IMR-90 (cell line): ENCODE measurements at places on chromosomes 16 and 17. TPM values are rescaled to one million over a fixed set of nuclear protein-coding genes. Genes with fewer than 3 reads are reported as not detected.
A peak's percentile ranks its signal among the peaks of the same experiment; 100 is the strongest.

- no peaks in the 10 kb centered on the region for H3K27me3 ChIP-seq
- no peak overlapping the region for H3K27ac ChIP-seq
- no peak overlapping the region for H3K4me3 ChIP-seq
- peaks cover 38% of the 10 kb centered on the region for H3K36me3 ChIP-seq
- peak; percentile 50 for DNase-seq
Observed at GRCh38 chr16:23534868-23535860, 22.0 kb downstream of the EARS2 start.

DNA sequence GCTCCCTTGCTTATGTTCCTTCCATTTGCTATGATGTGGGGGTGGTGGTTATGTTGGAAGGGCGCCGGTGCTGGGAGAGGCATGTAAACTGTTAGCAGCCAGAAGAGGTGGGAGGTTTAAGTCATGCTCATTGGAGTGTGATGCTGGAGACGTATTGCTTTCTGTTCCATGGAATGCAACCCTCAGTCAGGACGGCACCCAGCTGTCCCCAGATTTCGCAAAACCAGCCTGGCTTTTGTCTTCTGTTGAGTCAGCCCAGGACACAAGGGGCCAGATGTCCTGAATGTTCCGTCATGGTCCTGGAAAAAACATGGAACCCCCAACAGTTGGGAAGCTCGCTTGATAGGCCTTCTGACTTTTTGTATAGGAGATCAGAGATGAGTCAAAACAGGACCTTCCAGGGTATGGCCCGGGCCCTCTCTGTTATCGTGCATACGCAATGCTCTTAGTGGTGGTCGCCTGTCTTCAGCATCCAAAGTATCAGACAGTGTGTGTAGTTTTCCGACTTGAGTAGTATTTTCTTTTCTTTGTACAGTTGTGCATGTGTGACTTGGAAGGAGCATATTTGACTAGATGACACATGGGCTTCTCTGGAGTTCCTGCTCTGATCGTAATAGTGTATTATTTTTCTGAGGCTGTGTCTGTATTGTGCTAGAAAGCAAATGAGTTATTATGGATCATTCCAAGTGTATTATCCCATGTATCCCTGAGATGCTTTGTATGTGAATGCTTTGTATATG, 201.9 kb downstream of the SNX29 start:
- no peaks in the 10 kb centered on the region for H3K27me3 ChIP-seq
- no peak overlapping the region for H3K4me3 ChIP-seq
- H3K4me1 ChIP-seq, result peaks cover 8% of the 10 kb centered on the region
- no peaks in the 10 kb centered on the region for H3K36me3 ChIP-seq

DNA sequence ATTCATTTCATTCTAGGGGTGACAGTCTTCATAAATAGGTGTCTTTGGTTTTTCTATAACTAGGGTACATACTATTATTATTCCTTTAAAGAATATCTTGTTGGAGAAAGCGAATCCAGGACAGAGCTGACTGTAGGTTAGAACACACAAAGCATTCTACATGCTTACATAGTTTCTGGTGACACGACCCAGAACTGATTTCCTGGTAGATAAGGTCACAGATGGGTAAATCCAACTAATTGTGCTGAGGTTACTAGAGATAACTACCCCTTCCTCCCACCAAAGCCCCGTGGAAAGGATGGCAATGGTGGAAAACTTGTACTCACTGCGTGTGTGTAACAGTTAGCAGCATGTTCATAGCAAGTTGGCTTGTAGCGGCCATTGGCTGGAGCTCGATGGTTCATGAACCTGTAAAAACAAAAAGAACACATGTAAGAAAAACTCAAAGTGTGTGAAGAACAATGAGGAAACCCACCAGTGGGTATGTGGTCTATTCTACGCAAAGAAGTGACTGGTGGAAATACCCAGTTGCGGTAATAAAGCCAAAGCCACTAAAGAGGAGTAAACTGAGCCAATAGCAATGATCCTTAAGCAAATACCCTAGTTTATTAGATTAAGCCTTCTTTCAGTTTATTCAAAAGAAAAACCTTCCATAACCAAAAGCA, 7.7 kb downstream of the MMD start:
- DNase-seq, result no peak
- H3K4me1 ChIP-seq, result peaks cover 3% of the 10 kb centered on the region
- H3K27me3 ChIP-seq, result no peaks in the 10 kb centered on the region

DNA sequence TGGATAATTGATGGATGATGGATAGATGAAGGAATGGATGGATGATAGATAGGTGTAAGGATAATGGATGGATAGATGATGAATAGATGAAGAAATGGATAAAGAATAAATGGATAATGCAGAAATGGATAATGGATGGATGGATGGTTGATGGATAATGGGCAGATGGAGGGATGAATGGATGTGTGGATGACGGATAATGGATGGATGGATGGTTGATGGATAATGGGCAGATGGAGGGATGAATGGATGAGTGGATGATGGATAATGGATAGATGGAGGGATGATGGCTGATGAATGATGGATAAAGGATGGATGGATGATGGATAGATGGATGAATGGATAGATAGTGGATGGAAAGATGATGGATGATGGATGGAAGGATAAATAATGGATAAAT, 239.2 kb downstream of the KATNIP start:
- no peak for DNase-seq
- no peak overlapping the region for H3K27ac ChIP-seq
- no peak overlapping the region for H3K4me3 ChIP-seq

- no peak overlapping the region for H3K27ac ChIP-seq
- H3K36me3 ChIP-seq, result no peaks in the 10 kb centered on the region
- DNase-seq, result no peak
- H3K27me3 ChIP-seq, result no peaks in the 10 kb centered on the region
- no peak overlapping the region for H3K4me3 ChIP-seq
- peaks cover 8% of the 10 kb centered on the region for H3K4me1 ChIP-seq
Observed at GRCh38 chr16:27433636-27434035, 31.7 kb downstream of the IL21R start.

GRCh38 chr17:73870473-73870872, 226.2 kb upstream of the SDK2 start:
- H3K36me3 ChIP-seq, result no peaks in the 10 kb centered on the region
- H3K4me1 ChIP-seq, result no peaks in the 10 kb centered on the region
- no peaks in the 10 kb centered on the region for H3K27me3 ChIP-seq
- H3K4me3 ChIP-seq, result no peak overlapping the region

GRCh38 chr17:78803186-78803845, 21.2 kb upstream of the CYTH1 start:
- H3K27ac ChIP-seq, result no peak overlapping the region
- DNase-seq, result no peak
- no peaks in the 10 kb centered on the region for H3K4me1 ChIP-seq
- H3K36me3 ChIP-seq, result peaks cover 64% of the 10 kb centered on the region
- no peaks in the 10 kb centered on the region for H3K27me3 ChIP-seq
- H3K4me3 ChIP-seq, result no peak overlapping the region

GRCh38 chr17:1340371-1340770, 59.7 kb downstream of the YWHAE start:
- no peaks in the 10 kb centered on the region for H3K27me3 ChIP-seq
- no peaks in the 10 kb centered on the region for H3K4me1 ChIP-seq
- no peak for DNase-seq
- H3K36me3 ChIP-seq, result peaks cover 18% of the 10 kb centered on the region
- no peak overlapping the region for H3K4me3 ChIP-seq

DNA sequence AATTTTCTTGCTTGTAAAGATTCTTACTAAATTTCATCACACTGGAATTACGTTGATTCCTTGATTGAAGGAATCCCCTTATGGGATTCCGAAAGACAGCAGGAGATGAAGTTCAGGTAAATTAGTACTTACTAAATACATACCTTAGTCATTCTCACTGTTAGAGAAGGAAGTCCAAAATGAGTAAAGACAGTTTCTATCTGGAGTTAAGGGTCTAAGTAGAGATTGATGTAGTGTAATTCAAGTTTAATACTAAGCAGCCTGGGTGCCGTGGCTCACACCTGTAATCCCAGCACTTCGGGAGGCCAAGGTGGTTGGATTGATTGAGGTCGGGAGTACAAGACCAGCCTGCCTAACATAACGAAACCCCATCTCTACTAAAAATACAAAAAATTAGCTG, 9.6 kb downstream of the DDX42 start:
- H3K27me3 ChIP-seq, result no peaks in the 10 kb centered on the region
- H3K4me3 ChIP-seq, result no peak overlapping the region
- H3K36me3 ChIP-seq, result peaks cover 23% of the 10 kb centered on the region
- H3K4me1 ChIP-seq, result peaks cover 8% of the 10 kb centered on the region; the same call in 1 of the 2 replicates
- H3K27ac ChIP-seq, result no peak overlapping the region

DNA sequence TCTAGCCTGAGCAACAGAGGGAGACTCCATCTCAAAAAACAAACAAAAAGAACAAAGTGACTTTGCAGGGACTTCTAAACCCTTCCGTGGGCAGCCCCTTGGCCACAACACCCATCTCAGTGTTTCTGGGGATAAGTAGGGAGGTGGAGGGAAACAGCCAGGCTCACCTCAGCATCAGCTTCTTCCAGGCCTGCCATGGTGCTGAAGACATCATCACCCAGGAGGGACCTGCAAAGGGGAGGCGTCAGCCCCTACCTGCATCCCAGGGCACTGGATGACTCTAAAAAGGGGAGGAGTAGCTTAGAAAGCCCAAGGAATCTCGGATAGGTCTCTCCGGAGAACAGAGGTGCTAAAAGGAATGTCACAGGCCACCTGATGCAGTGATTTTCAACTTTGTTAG, 9.8 kb downstream of the FBF1 start:
- DNase-seq, result no peak
- no peaks in the 10 kb centered on the region; the same call in 1 of the 2 replicates for H3K4me1 ChIP-seq
- H3K4me3 ChIP-seq, result no peak overlapping the region
- H3K27me3 ChIP-seq, result no peaks in the 10 kb centered on the region
- H3K36me3 ChIP-seq, result peaks cover 5% of the 10 kb centered on the region

DNA sequence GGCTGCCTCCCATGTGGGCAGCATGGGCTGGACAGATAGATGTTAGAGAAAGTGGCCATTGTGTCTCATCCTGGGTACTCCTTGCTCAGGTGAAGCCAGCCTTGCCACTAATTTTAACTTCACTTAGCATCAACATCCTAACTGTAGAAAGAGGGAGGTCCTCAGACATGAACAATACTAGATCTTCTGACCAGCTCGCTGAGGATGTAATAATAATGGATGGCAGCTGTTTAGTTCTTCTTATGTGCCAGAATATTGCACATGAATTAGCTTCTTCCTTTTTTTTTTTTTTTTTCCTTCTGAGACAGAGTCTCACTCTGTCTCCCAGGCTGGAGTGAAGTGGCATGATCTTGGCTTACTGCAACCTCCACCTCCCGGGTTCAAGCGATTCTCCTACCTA, 232.4 kb downstream of the CCDC182 start:
- no peak for DNase-seq
- no peak overlapping the region for H3K27ac ChIP-seq
- no peaks in the 10 kb centered on the region for H3K36me3 ChIP-seq
- no peaks in the 10 kb centered on the region for H3K27me3 ChIP-seq

- no peaks in the 10 kb centered on the region for H3K27me3 ChIP-seq
- H3K36me3 ChIP-seq, result peaks cover 56% of the 10 kb centered on the region
- no peak overlapping the region for H3K4me3 ChIP-seq
- no peaks in the 10 kb centered on the region for H3K4me1 ChIP-seq
- H3K27ac ChIP-seq, result no peak overlapping the region
Observed at GRCh38 chr17:40032322-40033320, 17.4 kb downstream of the CSF3 start.

DNA sequence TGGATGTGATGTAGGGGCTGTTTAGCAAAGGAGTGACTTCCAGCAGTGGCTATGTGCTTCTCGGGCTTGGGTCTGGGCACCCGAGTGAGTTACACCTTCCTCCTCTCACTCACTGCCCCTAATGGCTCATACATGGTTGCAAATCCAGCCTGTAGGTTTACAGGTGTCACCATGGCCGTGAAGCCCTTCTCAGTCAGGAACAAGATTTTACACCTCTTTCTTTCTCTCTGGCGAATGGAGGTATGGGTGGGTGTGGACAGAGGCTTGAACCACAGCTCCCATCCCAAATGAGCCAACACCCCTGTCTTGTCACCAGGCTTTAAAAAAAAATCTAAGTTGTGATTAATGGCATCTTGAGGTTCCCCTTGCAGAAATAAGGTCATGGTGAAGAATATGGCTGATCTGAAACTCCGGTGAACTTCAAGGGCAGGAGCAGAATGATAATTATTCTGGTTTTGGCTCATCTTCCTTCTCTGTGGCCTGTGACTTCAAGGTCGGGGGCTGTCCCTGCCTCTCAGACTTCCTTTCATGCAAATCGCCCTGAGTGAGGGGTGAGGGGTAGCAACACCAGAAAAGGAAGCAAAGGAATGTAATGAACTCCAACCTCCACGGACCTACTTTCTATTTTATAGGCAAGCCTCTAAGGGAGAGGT, 331.2 kb downstream of the MAF start:
- no peak overlapping the region for H3K27ac ChIP-seq
- no peak for DNase-seq
- H3K4me3 ChIP-seq, result no peak overlapping the region
- no peaks in the 10 kb centered on the region for H3K36me3 ChIP-seq
- no peaks in the 10 kb centered on the region for H3K4me1 ChIP-seq
- H3K27me3 ChIP-seq, result no peaks in the 10 kb centered on the region

DNA sequence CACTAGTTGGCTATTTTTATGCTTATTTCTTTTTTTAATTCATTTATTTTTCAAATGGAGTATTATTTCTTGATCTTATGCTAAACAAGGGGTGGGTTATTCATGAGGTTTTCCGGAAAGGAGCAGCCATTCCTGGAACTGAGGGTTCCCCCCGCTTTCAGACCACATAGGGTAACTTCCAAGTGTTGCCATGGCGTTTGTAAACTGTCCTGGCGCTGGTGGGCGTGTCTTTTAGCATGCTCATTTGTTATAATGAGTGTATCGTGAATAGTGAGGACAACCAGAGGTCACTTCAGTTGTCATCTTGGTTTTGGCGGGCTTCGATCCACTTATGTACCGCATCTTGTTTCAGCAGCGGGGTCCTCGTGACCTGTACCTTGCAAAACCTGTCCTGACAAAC, 29.6 kb upstream of the ASGR2 start:
- H3K27me3 ChIP-seq, result peaks cover 40% of the 10 kb centered on the region
- H3K4me3 ChIP-seq, result no peak overlapping the region
- no peaks in the 10 kb centered on the region for H3K4me1 ChIP-seq
- H3K36me3 ChIP-seq, result no peaks in the 10 kb centered on the region
- no peak for DNase-seq

GRCh38 chr16:8967132-8967821, 3.6 kb upstream of the USP7 start:
- no peak overlapping the region for H3K4me3 ChIP-seq
- DNase-seq, result no peak
- no peaks in the 10 kb centered on the region for H3K27me3 ChIP-seq
- H3K4me1 ChIP-seq, result peaks cover under 1% of the 10 kb centered on the region; the same call in 1 of the 2 replicates
- no peak overlapping the region for H3K27ac ChIP-seq
- no peaks in the 10 kb centered on the region for H3K36me3 ChIP-seq

- H3K27me3 ChIP-seq, result no peaks in the 10 kb centered on the region
- H3K27ac ChIP-seq, result peak overlapping the region; percentile 86
- H3K4me3 ChIP-seq, result no peak overlapping the region
Observed at GRCh38 chr17:2406903-2407790, 6.3 kb upstream of the MNT start.

- no peak overlapping the region for H3K27ac ChIP-seq
- no peaks in the 10 kb centered on the region for H3K36me3 ChIP-seq
- no peak for DNase-seq
- H3K27me3 ChIP-seq, result no peaks in the 10 kb centered on the region; the same call in 1 of the 2 replicates
- no peak overlapping the region for H3K4me3 ChIP-seq
Observed at GRCh38 chr17:34525651-34526050, 53.7 kb upstream of the TMEM132E start.

The INCA1 gene
- total RNA-seq, result under 0.01 and 0.18 TPM in 2 replicates

The NME2 gene
- 824 and 863 TPM in 2 replicates for total RNA-seq

The HS3ST3A1 gene
- total RNA-seq, result 7.5 and 9.0 TPM in 2 replicates

The C16orf86 gene
- total RNA-seq, result 0.28 and 0.54 TPM in 2 replicates

The KRTAP1-1 gene
- total RNA-seq, result 0.83 and 0.90 TPM in 2 replicates

The PRSS33 gene
- total RNA-seq, result not detected in 2 replicates

The KATNB1 gene
- total RNA-seq, result 10.9 and 14.2 TPM in 2 replicates

The C16orf74 gene
- 4.5 and 5.0 TPM in 2 replicates for total RNA-seq

The MC1R gene
- 3.8 and 4.4 TPM in 2 replicates for total RNA-seq

The HOXB5 gene
- total RNA-seq, result 0.54 and 0.56 TPM in 2 replicates

The RAPGEFL1 gene
- total RNA-seq, result 0.28 and 0.54 TPM in 2 replicates

The MRPL27 gene
- total RNA-seq, result 152 and 202 TPM in 2 replicates

The TM4SF5 gene
- not detected in 2 replicates for total RNA-seq
